ENCODE measurements at places on chromosomes 13 and 19.

DNA sequence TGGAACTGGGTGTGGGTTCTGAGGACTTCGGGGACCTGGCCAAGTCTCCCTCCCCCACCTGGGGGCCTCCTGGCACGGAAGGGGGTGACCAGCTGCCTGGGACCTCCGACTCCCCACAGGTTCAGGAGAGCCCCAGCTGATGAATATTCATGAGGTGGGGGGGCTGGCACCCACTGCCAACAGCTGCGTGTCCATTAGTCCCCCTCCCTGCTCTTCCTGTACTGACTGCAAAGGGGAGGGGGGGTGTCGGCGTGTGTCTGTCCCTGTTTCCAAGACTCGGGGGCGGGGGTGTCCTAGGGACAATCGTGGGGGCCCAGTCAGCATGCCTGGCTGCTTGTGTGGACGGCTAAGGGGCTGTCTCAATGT, 10.6 kb upstream of the NFIX start:
- no peak for DNase-seq

- no peak for DNase-seq
Measured at GRCh38 chr19:47113850-47114651, 475 bp upstream of the ZC3H4 start.

GRCh38 chr19:48616491-48617056, 1.7 kb upstream of the FAM83E start:
- no peak for DNase-seq

DNA sequence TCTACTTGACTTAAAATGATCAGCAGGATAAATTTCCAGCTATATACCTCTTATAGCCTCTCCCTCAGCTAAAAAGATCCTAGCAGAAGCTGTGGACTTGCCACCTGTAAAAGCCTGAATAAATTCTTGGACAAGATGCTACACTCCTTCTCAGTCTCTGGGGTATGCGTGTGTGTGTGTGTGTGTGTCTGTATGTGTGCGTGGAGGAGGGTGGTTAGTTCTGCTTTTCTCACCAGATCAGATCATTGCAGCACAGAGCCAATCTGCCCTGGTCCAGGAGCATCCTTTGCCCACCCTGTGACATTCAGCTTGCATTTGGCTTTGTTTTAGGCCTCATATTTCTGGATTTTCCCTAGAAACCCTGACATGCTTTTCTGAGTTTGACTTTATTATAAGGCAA, 438.3 kb downstream of the RFC3 start:
- DNase-seq: no peak

GRCh38 chr13:113841353-113841650, 22.6 kb downstream of the GAS6 start:
- no peak for DNase-seq

GRCh38 chr19:15562861-15563260, 52.2 kb upstream of the CYP4F8 start:
- no peak for DNase-seq
